Endothelial cell (in vitro differentiated cells): ENCODE measurements at places on chromosomes 2 and 18.

- DNase-seq: no peak
Measured at GRCh38 chr2:149205143-149205542, 125.2 kb upstream of the LYPD6 start.

DNA sequence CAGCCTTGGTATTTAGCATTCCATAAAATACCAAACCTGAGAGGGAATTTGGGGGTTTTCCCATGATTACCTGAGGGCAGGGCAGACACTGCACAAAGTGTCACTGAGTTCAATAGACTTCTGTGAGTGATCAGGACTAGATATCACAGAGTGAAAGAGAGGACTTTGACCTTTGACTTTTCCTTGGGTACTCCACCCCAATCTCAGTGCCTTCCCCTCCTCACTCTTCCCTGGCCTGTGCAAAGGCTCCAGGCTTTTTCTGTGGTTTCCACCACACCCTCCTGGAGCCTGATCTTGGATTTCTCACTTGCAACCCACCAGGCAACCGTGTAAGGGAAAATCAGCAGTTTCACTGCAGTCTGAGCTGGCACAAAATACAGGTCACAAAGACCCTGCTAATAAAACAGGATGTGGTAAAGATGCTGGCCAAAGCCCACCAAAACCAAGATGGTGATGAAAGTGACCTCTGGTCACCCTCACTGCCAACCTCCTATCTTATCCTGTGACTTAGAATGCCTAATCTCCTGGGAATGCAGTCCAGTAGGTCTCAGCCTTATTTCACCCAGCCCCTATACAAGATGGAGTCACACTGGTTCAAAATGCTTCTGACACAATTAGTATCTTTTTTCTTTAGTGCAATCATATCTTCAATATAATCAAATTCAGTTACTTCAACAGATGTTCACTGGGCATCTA lies 64.0 kb downstream of the BOD1L2 start:
- DNase-seq: no peak

DNA sequence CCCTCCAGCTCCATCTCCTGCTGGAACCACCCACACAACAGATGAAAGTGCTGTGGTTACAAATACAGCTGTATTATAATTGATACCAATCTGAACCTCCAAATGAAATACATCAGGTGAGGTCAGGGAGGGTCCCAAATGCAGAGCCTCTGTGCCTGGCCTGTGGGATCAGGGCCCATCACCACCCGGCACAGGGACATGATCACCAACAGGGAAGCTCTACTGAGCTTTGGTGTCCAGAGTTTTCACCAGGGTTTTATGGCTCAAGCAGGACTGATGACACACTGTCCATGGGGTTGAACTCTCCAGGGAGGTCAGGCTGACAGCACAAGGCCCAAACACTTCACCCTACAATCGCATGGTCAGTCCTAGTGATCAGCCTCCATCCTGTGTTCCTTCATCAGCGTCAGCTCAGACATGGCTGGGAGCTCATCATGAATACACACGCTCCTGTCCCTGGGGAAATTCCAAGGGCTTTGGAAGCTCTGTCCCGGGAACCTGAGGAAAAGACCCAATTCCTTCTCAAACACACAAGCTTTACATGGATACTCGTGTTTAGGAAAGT lies 3.9 kb upstream of the PXDN start:
- DNase-seq: no peak

DNA sequence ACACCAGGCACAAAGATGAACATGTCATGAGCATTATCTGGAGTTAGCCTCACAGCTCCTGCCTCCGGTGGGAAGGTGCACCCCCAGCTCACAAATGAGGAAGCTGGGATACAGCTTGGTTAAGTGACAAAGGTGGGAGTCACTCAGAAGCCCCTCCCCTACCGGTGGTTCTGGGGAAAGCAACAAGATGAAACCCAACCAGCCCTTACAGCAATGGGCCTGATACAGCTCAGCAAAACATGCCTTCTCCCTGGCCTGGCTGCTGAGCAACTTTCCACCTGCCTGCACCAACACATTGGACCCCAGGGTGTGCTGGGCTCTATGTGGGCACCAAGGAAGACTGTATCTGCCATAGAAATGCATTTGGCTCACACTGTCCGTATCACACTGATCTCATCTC lies 113.2 kb downstream of the GYPC start:
- DNase-seq: no peak

- no peak for DNase-seq
Measured at GRCh38 chr2:140234116-140234515, 1453.9 kb upstream of the NXPH2 start.
